ENCODE measurements at places on chromosomes 1 and 21.

DNA sequence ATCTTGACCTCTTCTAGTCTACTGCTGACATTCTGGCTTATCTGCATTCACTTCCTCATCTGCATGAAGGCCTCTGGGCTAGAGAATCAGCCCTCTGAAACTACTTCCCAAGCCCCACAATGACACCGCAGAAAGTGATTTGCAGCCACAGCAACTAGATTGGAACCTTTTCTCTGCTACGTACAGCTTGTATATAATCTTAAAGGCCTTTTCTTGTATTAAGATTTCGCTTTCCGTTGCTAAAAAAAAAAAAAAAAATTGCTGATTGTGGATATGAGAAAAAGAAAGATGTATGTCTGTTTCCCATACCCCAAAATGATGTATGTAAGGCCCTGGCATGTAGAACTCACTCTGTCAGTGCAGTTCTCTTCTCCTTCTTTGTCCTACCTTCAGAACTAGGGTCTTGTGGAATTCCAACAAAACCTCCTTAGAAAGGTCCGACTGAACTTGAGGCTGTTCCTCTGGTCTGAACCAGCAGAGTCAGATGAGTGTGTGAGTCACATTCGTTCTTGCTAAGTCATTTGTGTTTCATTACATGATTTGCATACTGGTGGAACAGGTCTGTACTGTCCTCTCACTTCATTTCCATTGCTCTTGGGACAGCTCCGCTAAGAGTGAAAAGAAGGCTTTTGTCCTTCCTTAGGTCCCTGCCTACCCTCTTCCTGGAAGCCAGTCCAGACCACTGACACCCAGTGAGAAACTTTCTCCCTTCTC lies 62.7 kb downstream of the PLPP3 start:
- DNase-seq: no peak

DNA sequence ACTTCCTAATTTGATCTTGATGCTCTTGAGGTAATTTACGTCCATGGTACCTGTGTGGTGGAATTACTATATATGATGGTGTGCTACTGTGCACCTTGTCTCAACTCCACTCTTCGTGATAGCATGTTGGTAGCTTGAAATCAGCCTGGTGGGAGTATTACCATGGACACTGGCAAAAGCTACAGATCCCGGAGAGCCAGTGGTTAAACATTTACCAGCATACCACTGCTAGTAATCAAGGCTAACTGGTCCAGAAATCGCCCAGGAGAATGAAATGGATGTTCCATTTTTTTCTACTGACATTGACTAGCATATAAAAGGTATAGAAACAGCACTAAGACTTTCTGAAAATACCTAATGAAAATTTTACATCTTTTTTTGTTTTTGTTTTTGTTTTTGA lies 30.6 kb downstream of the ELK4 start:
- DNase-seq: no peak

- DNase-seq: no peak
These were observed 12.3 kb upstream of the SDC3 start for GRCh38 chr1:30920827-30921226.

GRCh38 chr21:34869545-34869944 lies 179.6 kb downstream of the RUNX1 start:
- DNase-seq: no peak

DNA sequence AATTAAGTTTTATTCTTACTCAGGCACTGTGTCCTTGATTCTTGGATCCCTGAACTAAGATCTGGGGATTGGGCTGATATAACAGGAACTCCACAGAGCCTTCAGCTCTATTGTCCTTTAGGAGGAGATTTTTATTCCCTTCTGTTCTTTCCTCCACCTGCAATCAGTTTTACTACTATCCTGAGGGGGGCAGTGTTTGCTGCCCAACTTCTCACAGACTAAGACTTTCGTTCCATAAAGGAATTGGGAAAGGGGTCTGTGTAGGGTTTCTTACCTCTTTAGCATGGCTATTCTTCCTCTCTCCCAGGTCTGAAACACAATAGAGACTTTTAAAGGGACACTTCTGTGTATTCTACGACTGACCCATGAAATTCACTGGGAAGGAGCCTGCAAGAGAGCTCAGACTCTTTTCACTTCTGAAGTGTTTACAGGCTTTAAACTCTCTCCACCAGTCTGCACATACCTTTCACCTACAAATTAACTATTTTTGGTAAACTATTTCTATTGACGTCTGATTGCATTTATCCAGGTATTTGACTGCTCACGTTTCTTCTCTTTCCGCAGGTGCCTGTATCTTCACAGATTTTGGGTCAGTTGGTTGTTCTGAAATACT lies 103.3 kb upstream of the DEPDC1 start:
- no peak for DNase-seq

- DNase-seq: no peak
These were observed 758 bp upstream of the CNTN2 start for GRCh38 chr1:205041998-205042910.

- no peak for DNase-seq
These were observed 68.7 kb downstream of the ADAMTS1 start for GRCh38 chr21:26776310-26777021.

DNA sequence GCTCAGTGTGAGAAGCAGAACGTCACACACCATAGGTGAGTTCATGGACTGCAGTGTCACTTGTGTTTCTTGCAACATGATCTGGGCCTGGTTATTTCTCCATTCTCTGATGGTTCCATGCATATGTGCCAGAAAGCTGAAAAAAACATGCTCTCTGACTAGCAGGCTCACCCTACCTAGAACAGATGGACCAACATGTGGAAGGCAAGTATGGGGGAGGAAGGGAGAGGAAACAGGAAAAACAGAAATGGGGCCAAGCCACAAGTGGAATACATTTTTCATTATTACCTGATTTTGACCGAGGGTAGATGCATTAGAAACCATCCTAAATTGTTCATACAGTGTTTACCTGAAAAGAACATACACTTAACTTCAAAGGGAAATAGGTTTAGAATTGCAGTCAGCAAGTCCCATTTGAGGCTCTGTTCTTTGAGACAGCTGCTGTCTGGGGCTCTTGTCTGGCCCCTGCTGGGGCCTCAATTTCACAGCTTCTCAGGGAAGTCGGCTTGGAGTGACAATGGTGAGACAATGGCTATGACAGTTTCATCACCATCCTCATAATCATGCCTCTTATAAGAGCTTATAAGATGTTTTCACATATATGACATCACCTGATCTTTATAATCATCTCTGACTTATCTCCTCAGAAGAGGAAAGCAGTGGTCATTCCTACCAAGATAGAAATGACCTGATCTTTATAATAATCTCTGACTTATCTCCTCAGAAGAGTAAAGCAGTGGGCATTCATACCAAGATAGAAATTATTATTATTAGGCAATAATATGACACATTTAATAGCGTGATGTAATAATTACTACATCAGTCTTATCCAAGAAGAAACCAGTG lies 327.3 kb downstream of the SIPA1L2 start:
- no peak for DNase-seq

- DNase-seq: no peak
These were observed 38.3 kb downstream of the MORN1 start for GRCh38 chr1:2352897-2353550.

GRCh38 chr1:223339861-223340260 lies 24.1 kb downstream of the SUSD4 start:
- DNase-seq: no peak

DNA sequence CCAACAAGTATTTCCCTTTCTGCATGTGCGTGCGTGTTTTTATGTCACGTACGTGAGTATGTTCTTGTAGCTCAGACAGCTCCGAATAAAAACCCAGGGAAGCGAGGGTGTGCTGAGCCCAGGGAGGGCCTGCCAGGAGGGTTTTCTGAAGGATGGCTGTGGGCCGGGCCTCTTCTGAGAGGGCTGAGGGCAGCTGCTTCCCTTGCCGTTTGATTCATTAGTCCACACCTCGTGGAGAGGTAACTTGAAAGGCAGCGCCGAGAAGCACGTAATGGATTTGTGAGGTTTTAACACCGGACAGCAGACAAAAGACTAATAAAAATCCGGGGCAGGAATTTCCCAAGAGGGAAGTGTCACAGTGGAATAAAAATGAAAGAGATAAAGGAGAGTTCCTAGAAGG lies 29.5 kb downstream of the CD247 start:
- DNase-seq: no peak

DNA sequence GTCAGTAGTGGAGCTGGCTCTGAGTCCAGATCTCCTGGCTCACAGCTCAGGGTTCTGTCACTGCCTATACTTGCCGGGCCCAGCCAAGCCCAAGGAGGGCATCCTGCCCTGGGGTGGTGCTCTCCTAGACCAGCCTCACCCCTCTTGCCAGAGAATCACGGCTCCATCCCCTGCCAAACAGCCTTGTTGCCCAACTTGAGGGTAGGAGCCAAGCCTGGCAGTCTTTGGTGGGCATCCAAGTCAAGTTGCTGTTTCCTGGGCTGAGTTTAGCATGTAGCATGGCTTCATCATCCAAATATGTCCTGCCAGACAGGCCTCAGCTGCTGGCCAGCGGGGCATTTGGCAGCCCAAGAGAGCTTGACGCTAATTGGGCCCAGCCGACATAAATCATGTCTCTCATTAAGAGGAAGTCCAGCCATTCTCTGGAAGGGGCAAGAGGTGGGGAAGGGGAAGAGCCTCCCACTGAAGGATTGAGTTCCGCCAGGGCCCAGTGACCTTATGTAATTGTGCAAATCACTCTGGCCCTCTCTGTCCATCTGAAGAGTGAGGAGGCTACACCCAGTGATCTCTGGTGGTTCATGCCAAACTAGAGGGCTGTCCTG lies 22.6 kb upstream of the TRABD2B start:
- no peak for DNase-seq
